Activated T-helper 1 cell treated with anti-CD3 and anti-CD28 coated beads, Interleukin-12 subunit alpha, Interleukin-12 subunit beta, Interleukin-2, Interleukin-4 antibody, amounts not matched to agents 30 ng/mL and 10 ng/mL and 1 ng/mL, durations not matched to agents 14 hours and 24 hours and 36 hours (primary cell): ENCODE measurements at places on chromosomes 1 and 21. TPM values are rescaled to one million over a fixed set of nuclear protein-coding genes. Genes with fewer than 3 reads are reported as not detected.

ZNF683 gene
- total RNA-seq, result not detected in 2 replicates

CELA2B gene
- not detected in 2 replicates for total RNA-seq

DNA sequence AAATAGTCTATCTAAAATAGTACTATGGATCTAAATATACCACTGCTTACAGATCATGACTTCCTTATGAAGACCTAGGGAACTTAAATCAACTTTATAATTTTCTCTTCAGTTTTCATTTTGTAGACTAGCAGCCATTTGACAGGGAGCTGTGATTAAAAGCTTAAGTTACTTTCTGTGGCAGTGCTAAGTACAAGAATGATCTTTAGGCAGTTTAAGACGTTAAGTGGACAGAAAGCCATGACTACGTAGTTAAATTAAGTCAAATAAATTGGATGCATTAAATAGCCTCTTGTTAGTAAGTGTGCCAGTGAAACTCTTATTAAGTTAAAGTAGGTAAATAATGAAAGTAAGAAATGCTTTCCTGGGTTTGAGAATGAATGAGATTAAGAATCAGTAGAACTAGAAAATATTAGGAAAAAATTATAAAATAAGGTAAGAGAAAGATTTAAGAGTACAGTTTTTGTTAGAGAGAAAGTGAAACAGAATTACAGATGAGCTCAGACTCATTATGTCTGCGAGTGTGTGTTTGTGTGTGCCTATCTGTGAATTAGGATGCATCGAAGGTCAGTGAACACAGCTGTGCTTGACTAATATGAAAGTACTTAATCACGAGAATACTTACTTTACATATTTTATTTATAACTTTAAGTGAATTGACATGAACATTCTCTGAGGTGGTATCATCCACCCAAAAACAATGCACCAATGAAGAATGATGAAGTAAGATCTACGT is 336.9 kb downstream of the KCNT2 start:
- DNase-seq, result no peak
- no peak overlapping the region for H3K4me3 ChIP-seq
- H3K27ac ChIP-seq, result no peak overlapping the region
- H3K36me3 ChIP-seq, result no peaks in the 10 kb centered on the region
- H3K27me3 ChIP-seq, result no peaks in the 10 kb centered on the region

SPRR2F gene
- not detected in 2 replicates for total RNA-seq

PAX7 gene
- total RNA-seq, result not detected in 2 replicates

GRCh38 chr1:156461781-156462647 is 38.6 kb downstream of the MEF2D start:
- no peak overlapping the region for H3K4me3 ChIP-seq
- H3K4me1 ChIP-seq, result peaks cover 16% of the 10 kb centered on the region
- H3K36me3 ChIP-seq, result peaks cover 13% of the 10 kb centered on the region
- no peak for DNase-seq
- no peaks in the 10 kb centered on the region for H3K27me3 ChIP-seq

DNA sequence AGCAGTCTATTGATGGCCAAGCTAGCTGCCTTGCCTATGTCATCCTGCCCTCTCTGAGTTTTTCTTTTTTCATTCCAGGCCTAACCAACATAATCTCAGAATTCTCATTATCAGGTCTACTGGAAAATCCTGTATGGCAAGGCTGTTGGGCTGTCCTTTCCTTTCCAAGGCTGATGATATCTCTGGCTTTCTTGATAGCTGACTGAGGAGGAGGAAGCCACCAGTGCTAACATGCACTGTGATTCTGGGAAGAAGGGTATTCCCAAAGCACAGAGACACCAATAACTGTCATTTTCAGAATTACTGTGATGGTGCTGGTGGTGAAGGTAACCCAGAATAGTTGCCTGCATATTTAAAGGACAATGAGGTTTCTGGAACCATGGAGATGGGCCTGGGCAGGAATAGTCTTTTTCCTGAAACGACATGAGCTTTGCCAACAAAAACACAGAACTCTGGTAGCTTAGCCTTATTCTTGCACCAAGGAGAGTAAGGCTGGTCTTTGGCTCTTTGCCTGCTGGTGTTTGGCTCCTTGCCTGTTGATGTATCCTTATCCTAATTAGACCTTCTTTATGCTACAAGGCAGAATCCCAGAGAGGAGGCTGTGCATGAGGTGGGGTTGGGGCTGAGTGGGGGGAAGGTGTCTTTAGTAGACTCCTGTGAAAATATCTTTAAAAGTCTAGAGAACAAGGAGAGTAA is 157.4 kb downstream of the TNFSF18 start:
- peaks cover 3% of the 10 kb centered on the region for H3K36me3 ChIP-seq
- no peak overlapping the region for H3K27ac ChIP-seq
- DNase-seq, result no peak

GRCh38 chr1:177872308-177872900 is 97.5 kb downstream of the SEC16B start:
- H3K36me3 ChIP-seq, result no peaks in the 10 kb centered on the region
- no peak overlapping the region for H3K4me3 ChIP-seq
- DNase-seq, result no peak
- H3K4me1 ChIP-seq, result no peaks in the 10 kb centered on the region
- H3K27ac ChIP-seq, result no peak overlapping the region

GRCh38 chr1:179445593-179445992 is 79.8 kb downstream of the AXDND1 start:
- H3K27me3 ChIP-seq, result peaks cover 2% of the 10 kb centered on the region
- H3K36me3 ChIP-seq, result no peaks in the 10 kb centered on the region
- H3K4me1 ChIP-seq, result no peaks in the 10 kb centered on the region
- H3K4me3 ChIP-seq, result no peak overlapping the region
